ENCODE measurements at places on chromosomes 6 and 20.
A peak's percentile ranks its signal among the peaks of the same experiment; 100 is the strongest.

DNA sequence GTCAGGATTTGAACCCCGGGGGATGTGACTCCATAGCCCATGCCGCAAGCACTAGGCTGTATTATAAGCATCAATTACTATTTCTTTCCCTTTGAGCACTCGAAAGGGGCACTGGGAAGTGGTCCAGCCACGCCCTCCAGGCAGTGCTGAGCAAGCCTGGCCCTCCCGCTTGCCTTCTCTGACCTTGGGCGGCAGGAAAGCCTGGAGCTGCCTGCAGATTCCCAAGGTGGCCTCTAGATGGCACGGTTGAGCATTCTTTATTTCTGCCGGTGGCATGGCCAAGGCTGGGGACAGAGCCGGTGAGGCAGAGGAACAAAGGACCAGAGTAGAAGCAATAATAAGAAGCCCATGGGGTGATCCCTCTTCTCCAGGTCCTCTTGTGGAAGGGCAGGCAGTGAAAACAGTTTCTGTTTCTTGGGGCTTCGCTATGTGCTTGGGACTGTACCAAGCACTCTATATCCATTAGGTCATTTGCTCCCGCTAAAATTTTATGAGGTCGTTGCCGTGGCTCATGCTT is 32.0 kb downstream of the ARHGAP40 start:
- DNase-seq, result peak; percentile 42

DNA sequence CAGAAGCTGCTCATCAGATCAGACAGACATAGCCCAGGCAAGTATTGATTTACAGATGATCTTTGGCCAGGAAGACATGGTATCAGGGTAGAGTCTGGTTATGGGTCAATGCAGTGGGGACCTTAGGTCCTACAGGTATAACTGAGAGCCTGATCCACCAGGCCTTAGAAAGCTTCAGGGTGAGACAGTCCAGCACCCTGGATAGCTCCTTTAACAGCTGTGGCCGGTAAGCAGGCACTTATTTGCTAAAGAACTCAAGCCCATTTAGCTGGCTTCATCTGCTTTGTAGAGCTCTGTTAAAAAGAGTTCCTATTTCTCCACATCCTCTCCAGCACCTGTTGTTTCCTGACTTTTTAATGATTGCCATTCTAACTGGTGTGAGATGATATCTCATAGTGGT is 39.6 kb downstream of the ESR1 start:
- DNase-seq, result no peak

- DNase-seq, result no peak
These were observed 97.4 kb upstream of the RNF24 start for GRCh38 chr20:4112481-4113421.

DNA sequence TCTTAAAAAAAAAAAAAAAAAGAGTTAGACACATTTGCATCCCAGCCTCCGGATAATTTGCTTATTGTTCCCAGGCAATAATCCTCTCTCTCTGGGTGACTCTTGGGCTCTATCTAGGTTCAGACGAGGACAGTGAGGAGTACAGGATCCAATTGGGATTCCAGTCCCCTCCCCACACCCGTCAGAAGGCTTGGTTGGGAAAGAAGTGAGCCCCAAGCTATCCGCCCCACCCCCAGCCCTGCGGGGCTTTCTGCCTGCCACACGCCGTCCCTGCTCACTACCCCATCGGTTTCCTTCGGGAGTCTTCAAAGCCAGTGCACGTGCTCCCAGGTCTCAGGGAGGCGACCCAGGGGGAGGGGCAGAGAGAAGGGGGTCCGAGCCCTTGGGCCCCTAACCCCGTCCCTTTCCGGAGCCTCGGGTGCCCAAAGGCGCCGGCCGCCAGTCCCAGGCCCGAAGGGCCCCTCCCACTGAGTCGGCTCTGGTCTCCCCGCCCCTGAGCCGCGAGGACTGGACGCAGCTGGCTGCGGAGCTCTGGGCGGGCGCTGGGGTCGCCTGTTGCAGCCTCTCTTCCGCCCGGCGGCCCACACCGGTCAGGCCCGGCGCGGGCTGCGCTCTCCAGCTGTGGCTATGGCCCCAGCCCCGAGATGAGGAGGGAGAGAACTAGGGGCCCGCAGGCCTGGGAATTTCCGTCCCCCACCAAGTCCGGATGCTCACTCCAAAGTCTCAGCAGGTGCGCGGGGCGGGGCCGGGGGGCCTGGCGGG is 2.5 kb downstream of the MYMX start:
- DNase-seq, result no peak

DNA sequence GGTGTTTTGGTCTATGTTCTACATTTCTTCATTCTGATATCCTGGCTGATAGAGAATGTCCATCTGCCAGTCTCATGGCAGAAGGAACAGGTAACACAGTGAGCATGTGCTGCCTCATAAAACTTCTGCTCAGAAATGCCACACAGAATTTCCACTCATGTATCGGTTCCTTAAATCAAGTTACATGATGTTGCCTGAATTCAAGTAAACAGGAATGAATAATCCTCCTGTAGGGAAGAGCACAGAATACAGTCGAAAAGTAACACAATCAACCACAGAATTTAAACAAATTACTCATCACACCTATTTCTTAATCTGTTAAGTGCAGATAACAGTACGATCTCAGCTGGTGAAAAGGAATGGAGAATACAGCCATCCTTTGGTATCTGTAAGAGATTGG is 74.7 kb downstream of the FAM217A start:
- DNase-seq, result no peak

DNA sequence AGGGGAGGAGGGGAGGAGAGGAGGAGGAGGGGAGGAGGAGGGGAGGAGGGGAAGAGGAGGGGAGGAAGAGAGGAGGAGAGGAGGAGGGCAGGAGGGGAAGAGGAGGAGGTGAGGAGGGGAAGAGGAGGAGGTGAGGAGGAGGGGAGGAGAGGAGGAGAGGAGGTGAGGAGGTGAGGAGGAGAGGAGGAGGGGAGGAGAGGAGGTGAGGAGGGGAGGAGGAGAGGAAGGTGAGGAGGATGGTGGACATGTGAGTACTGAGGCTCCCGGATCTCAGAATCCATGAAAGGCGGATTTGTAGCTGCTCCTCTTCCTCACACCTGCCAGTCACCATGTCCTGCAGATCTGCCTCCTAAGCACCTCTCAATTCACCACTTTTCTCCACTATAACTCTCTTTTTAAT is 59.8 kb downstream of the PSMB1 start:
- no peak for DNase-seq

- no peak for DNase-seq
These were observed 85.3 kb upstream of the SLC22A23 start for GRCh38 chr6:3542032-3542640.

GRCh38 chr6:37798436-37799262 is 20.9 kb upstream of the ZFAND3 start:
- DNase-seq, result no peak

DNA sequence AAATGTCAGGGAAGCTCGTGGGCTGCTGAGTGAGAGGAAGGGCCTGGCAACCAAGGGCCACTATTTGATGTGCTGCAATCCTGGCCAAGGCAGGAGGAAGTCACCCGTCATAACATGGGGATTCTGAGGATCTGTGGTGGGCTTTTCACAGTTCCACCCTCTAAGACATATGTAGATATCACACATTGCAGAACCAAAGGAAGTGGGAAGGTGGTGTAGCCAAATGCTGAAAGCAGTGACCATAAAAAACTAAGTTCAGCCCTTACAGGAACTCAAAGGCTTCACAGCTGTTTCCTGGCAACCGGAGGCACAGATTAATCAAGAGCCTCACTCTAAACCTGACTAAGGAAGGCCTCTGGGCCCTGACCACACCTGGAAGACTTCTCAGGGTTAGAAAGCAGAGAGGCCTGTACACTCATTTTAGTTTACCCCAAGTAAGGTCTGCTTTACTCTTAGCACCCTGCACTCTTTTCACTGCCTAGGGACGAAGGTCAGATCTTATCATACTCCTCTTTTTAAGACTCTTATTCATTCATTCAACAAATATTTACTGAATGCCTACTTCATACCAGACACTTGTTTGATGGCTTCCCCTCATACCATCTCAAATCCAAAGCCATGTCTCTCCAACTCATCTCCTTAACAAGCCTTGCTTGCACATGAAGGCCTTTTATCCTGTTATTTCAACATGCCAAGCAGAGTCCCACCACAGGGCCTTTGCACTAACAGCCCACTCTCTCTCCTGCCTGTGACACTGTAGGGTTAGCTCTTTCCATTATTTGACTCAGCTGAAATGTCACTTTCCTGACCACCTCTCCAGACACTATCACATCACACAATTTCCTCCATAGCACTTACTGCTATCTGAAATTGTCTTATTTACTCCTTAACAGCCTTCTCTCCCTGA is 2.6 kb downstream of the UBE2V1 start:
- peak; percentile 10 for DNase-seq

GRCh38 chr20:9817654-9818053 is 21.2 kb downstream of the PAK5 start:
- no peak for DNase-seq

- no peak for DNase-seq
These were observed 77.3 kb downstream of the KCNB1 start for GRCh38 chr20:49405062-49405683.

All from T-helper 9 cell (primary cell).